ENCODE measurements at places on chromosomes 7 and 10.

DNA sequence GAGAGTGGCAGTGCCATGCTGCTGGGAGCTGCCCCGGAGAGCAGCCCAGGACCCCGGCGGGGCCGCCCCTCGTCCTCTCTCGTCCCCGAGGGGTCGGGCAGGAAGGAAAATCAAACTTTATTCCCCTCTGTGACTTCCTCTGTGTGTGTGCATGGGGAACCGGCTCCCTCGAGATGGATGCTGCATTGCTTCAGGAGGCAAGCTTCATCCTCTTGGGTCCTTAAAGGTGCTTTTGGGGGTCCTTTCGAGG lies 726 bp downstream of the MCU start:
- no peak for DNase-seq
- peak overlapping the region; percentile 91 for H3K4me3 ChIP-seq
- H3K4me1 ChIP-seq, result no peaks in the 10 kb centered on the region

GRCh38 chr10:23439452-23439960 lies 631 bp downstream of the OTUD1 start:
- DNase-seq, result no peak
- no peaks in the 10 kb centered on the region for H3K36me3 ChIP-seq
- H3K4me3 ChIP-seq, result peak overlapping the region; percentile 81
- H3K27ac ChIP-seq, result no peak overlapping the region

DNA sequence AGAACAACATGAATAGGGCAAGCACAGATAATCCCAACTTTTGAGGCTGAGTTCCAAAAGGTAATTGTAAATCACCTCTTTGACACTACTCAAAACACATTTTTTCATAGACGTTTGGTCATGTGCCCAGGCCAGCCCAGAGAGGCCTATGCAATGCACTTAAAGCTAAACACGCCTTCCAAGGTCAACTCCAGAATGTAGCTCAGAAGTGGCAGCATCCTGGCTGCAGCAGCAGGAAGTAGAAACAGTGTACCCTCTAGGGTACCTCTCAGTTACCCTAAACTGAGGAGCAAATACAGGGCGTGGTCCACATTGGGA lies 58.7 kb downstream of the OSBPL3 start:
- H3K27ac ChIP-seq, result no peak overlapping the region
- no peaks in the 10 kb centered on the region for H3K36me3 ChIP-seq
- no peaks in the 10 kb centered on the region for H3K27me3 ChIP-seq
- H3K4me1 ChIP-seq, result peaks cover 5% of the 10 kb centered on the region
- DNase-seq, result no peak
- H3K4me3 ChIP-seq, result no peak overlapping the region

GRCh38 chr7:71645836-71646235 lies 513.9 kb downstream of the GALNT17 start:
- no peaks in the 10 kb centered on the region for H3K27me3 ChIP-seq
- no peak overlapping the region for H3K4me3 ChIP-seq
- H3K4me1 ChIP-seq, result 0 out of 2 replicates have a peak, but pooled peaks cover 3% of the 10 kb centered on the region
- H3K36me3 ChIP-seq, result no peaks in the 10 kb centered on the region

- no peaks in the 10 kb centered on the region for H3K36me3 ChIP-seq
- no peak for DNase-seq
- H3K27me3 ChIP-seq, result no peaks in the 10 kb centered on the region
- H3K4me1 ChIP-seq, result no peaks in the 10 kb centered on the region
Measured at GRCh38 chr10:52484206-52485065, 170.4 kb downstream of the DKK1 start.
